Stimulated activated CD8-positive, alpha-beta memory T cell treated with anti-CD3 and anti-CD28 coated beads, Interleukin-2, amount 100 ng/mL, for 48 hours (primary cell): ENCODE measurements at places on chromosomes 2 and 18.

DNA sequence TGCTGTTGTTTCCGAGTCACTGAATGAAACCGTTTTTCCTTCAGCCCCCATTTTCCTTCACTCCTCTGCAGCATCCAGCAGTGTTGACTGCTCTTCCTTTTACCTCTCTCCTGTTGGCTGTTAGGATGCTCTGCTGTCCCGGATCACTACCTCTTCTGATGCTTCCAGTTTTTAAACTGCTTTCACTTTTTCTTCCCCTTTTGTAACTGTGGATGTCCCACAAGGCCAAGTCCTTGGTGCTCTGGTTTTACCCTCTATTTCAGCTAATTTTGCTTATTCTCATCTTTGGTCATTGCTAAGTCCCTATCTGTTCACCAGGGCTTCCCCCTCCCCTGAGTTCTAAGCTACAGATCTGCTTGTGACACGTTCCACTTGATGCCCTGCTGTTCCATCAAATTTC, 39.4 kb upstream of the MAP4K3 start:
- DNase-seq = no peak

DNA sequence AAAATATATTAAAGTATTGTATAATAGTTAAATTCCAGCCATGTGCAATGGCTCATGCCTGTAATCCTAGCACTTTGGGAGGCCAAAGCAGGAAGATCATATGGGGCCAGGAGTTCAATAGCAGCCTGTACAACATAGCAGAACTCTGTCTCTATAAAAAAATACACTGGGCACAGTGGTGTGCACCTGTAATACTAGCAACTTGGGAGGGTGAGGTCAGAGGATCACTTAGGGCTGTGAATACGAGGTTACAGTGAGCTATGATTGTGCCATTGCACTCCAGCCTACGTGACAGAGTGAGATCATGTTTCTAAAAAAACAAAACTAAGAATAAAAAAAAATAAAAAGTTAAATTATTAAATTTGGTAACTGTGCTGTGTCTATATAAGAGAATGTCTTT, 36.1 kb downstream of the ZRANB3 start:
- DNase-seq = no peak

GRCh38 chr2:150885774-150886386, 375.8 kb downstream of the RBM43 start:
- no peak for DNase-seq

DNA sequence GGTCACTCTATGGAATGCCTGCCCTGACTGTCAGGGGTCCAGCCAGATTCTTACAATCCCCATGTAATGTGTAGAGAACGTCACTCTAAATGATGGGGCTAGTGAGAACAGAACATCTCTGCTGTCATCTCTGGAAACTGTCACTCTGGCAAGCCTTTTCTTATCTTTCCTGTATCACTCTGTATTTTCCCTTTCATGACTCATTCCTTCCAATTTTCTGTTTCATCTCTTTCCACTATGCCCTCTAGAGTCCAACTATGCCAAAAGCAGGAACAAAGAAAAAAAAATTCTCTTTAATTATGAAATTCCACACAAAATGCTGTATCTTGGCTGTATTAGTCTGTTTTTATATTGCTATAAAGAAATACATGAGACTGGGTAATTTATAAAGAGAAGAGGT, 608.8 kb downstream of the ADCYAP1 start:
- no peak for DNase-seq

- no peak for DNase-seq
Measured at GRCh38 chr18:58947136-58947732, 82.6 kb downstream of the ZNF532 start.

GRCh38 chr2:26523750-26524149, 45.8 kb upstream of the OTOF start:
- DNase-seq = no peak

DNA sequence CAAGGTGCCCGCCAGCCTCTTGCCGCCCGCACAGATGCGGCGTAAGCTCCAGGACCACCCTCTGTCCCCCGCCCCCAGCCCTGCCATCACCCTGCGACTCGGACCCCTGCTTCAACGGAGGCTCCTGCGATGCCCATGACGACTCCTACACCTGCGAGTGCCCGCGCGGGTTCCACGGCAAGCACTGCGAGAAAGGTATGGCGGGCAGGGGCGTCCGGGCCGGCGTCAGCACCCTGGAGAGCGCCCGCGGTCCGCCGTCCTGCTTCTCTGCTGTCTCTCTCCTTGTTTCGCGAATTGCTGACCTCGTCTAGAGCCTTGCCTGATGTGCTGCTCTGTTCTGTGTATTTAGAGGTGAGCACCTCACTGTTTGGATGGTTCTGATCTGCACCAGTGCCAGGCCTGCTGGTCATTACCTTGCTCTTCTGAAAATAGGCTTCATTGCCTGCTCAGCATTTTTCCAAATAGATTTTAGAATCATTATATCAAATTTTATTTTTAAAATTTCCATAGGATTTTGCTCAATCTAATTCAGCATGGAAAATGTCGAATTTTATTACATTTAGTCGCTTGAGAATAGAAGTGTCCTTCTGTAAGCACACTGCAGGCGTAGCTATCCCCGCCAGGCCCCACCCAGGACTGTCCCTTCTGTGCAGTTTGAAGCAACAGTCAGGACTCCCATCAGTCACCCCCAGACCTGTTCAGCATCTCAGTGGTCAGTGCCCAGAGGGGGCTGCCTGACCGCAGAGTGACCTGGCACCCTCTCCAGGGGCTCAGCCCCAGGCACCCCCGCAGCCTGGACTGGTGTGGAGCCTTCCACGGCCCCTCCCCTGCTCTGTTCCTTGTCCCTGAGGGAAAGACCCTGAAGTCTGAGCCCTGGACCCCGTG, 51.6 kb downstream of the SNED1 start:
- DNase-seq = no peak

DNA sequence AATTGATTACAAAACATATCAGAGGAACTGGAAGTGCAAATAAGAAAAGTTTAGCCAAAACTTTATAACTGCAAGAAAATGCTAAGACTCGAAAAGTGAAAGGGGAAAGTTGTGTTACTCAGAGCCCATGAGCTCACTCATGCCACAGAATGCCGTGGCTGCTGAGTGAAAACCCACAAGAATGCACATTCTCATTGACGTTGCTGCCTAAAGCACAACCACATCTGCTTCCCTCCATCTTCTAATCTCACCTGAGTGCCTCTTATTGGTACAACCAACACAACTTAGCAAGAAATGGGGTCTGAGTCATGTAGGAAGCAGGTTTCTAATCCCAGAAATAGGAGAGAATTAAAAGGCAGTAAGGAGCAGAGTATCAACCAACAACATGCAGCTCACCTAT, 259.7 kb downstream of the LNPK start:
- no peak for DNase-seq

GRCh38 chr2:161708350-161708975, 84.2 kb downstream of the SLC4A10 start:
- DNase-seq = no peak

DNA sequence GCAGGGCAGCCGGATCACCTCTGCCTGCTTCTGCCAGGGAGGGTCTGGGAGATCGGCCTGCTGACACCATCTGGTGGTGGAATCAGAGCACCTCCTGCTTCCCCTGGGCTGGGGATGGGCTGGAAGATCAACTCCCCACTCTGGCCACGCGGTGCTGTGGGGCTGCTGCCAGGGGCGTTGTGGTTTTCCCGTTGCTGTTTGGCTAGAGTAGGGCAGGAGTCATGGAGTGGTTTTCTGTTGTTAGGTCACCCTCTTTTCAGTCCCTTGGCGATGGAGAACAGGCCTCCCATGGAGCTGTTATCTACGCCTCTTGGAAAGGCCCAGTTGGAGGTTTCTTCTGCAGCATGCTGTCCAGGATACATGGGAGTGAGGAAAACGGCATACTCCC, 15.2 kb downstream of the BCL2L11 start:
- no peak for DNase-seq

- no peak for DNase-seq
Measured at GRCh38 chr2:88831071-88831791, 139.8 kb downstream of the RPIA start.

- no peak for DNase-seq
Measured at GRCh38 chr18:58955001-58955400, 90.3 kb downstream of the ZNF532 start.
